Bronchus fibroblast of lung (primary cell): ENCODE measurements at places on chromosomes 5 and 9. TPM values are rescaled to one million over a fixed set of nuclear protein-coding genes. Genes with fewer than 3 reads are reported as not detected.

WNT8A gene
- not detected in 2 replicates for total RNA-seq

MXD3 gene
- total RNA-seq, result 81.2 and 89.0 TPM in 2 replicates

FCN2 gene
- total RNA-seq, result not detected in 2 replicates

BHMT2 gene
- 1.3 and 2.2 TPM in 2 replicates for total RNA-seq

DIPK1B gene
- total RNA-seq, result 1.5 and 2.5 TPM in 2 replicates
